NCI-H1930 (cell line): ENCODE measurements at places on chromosomes 5 and 9.

DNA sequence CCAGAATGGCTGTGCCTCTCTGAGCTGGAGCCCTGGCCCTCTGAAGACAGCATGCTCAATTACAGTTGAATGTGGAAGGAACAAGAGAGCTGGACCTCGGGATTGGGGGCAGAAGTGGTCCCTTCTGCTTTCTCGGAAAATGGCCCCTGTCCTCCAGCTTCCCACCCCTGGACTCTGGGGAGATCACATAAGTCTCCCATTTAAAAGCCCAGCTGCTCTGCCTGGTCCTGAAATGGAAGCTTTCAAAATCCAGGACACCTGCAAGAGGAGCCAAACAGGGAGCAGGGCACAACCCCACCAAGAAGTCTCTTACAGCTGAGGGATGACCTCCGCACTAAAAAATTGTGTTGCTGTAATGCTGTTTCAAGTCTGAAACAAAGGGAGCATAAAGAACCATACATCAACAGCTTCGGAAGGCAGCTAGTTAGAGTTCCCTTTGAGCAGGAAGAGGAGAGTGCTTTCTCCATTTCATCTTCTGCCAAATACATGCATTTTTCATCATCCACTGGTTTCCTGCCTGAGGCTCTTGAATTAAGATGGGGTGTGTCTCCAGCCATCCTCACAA, 48.2 kb downstream of the TGFBI start:
- DNase-seq, result no peak

DNA sequence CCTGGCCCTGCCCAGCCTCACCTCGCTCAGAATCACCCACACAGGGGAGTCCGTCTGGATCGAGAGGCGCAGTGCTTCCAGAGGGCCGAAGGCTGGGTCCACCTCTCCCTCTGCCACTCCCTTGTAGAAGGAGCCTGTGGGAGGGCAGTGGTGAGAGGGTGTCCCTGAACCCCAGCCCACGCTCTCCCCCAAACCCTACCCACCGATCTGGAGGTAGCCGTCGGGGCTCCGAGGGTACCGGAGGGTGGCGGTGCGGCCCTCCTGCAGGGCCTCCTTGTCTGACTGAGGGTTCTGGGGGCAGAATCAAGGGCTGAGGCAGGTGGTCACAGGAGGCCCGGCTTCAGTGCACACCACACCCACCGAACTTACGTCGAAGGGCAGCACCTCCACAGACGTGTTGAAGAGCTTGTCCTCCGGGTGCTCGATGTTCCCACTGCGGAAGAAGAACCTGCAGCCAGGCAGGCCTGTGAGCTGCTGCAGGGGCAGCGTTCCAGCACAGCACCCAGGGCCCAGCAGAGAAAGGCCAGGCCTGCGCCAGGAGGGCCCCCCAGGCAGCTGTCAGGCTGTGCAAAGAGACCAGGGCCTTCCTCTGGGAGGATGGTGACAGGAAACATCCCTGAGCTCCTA, 4.5 kb downstream of the LTC4S start:
- DNase-seq, result no peak

DNA sequence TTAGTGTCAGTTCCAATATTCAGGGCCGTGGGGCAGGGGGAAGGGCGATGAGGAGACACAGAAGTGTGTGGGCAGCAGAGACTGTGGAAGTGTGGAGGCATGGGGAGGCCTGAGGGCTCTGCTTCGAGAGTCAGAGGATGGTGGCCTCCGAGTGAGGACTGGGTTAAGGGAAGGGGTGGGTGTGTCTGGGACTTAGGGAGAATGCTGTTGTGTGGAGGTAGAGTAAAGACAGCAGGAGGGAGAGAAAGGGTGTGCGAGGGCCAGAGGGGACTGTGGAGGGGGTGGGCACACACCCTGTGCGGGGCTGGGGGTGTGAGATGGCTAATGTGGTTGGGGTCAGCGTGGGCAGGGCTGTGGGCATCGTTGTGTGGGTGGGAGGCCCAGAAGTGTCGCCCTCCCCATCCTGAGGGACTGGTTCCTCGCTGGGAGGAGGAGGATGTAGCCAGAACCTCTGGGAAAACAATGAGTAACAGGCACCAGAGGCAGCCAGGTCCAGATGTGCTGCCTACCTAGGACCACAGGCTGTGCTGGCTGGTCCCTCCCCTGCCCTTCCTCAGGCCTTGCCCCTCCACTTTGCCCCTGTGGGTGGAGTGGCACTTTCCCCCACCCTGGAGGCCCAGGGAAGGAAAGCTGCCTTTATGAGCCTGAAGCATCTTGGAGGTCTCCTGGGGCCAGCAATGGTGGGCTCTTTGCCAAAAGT, 4.2 kb downstream of the USP20 start:
- DNase-seq, result no peak

DNA sequence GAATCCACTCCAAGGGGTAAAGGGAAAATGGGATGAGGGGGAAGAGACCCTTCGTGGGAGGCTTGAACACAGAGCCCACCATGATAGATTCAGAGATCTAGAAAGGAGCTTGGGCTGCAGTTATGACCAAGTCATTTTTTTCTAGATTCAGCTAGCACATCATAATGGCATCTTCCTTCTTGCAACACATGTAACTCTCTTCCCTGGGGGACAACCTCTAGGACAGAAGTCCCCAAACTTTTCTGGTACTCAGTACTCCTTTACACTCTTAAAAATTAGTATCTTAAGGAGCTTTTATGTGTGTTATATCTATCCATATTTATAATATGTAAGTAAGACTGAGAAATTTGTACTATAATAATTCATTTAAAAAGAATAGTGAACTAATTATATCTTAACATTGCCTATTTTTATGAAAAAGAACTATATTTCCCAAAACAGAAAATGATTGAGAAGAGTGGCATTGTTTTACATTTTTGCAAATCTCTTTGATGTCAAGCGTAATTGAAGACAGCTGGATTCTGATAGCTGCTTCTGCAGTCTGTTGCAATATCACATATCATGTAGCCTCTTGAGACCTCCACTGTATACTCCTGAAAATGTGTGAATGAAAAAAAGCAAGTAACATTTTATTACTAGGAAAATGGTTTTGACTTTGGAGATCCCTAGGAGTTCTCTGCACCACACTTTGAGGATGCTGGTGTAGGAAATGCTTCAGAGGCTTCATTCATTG, 875 bp downstream of the ACO1 start:
- no peak for DNase-seq

DNA sequence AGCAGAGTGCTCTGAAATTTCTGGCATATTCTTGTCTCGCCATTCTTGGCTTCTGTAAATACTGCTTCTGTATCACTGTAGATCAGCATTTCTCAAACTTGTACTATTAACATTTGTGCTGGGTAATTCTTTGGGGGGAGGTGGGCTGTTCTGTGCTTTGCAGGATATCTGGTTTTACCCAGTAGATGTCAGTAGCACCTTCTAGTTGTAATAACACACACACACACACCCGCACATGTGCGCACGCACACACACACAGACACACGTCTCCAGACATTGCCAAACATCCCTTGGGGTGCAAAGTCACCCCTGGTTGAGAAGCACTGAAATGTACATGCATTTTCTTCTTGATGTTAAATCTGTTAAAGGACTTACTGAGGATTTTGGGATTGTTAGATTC, 304.1 kb downstream of the MAT2B start:
- no peak for DNase-seq

DNA sequence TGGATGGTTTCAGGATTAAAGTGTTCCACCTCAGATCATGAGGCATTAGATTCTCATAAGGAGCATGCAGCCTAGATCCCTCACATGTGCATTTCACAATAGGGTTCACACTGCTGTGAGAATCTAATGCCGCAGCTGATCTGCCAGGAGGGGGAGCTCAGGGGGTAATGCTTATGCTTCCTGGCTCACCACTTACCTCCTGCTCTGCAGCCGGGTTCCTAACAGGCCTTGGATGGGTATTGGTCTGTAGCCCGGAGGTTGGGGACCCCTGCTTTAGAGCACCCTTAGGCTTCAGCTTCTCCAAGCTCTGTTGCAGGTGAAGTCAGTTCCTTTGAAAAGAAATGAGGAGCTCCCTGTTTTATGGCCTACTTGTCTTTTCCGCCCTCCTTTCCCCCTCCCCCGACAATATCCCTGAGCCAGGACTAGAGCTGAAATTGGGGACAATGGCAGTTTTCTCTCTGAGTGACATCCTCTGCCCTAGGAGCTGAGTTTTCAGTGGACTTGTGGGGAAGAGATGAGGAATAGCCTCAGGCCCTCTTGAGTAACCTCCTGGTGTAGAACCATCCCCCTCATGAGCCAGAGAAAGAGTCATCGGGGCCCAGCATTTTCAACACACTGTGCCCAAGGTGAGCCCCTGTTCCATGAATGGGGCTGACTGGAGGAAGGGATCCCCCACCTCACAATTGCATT, 16.2 kb upstream of the MAT2B start:
- DNase-seq, result no peak

DNA sequence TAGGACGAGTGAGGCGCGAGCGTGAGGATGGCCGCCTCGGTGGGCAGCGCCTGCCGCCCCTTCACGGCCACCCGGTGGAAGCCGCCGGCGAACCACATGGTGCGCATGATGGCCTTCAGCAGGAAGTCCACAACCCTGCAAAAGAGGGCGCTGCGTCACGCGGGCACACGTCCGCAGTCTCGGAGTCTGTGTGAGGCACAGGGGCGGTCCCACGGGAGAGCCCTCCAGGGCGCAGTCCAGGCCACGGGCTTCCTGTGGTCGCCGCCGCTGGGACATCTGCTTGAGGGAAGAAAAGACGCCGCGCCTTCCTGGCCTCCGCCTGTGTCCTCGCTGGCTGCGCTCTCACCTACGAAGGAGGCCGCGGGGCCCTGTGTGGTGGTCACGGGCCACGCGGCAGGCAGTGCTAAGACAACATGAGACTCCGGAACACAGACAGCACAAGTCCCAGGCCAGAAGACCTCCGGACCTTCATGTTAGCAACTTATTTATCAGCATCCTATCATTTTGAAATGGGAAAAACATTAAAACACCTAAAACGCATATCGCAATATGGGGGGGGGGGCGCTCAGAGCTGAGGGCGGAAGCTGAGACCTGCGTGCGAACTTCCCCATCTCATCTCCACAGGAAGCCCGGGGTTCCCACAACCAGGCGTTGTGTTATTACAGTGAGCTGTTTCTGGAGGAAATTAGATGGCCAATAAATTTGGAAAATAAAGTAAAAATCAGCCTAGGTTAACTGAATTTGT, 28.8 kb downstream of the LPCAT1 start:
- no peak for DNase-seq

- no peak for DNase-seq
Observed at GRCh38 chr5:155514105-155514563, 500.6 kb downstream of the KIF4B start.
